Activated T-helper 2 cell treated with anti-CD3 and anti-CD28 coated beads, Interferon-gamma antibody, Interleukin-2, Interleukin-4, amounts not matched to agents 10 μg/mL and 5 μg/mL and 100 μg/mL, durations not matched to agents 14 hours and 24 hours and 36 hours (primary cell): ENCODE measurements at places on chromosomes 4 and X. TPM values are rescaled to one million over a fixed set of nuclear protein-coding genes. Genes with fewer than 3 reads are reported as not detected.
A peak's percentile ranks its signal among the peaks of the same experiment; 100 is the strongest.

Gene OTC
- not detected in 2 replicates for total RNA-seq

Gene GRIA2
- not detected in 2 replicates for total RNA-seq

Gene FHDC1
- 0.07 TPM in 2 replicates for total RNA-seq

GRCh38 chr4:19776021-19776459 lies 475.7 kb upstream of the SLIT2 start:
- DNase-seq: no peak

GRCh38 chrX:124226129-124226528 lies 106.3 kb upstream of the TEX13D start:
- no peak for DNase-seq

- DNase-seq: no peak
Measured at GRCh38 chrX:41051288-41051687, 34.0 kb upstream of the USP9X start.

GRCh38 chrX:115068896-115069295 lies 51.5 kb upstream of the IL13RA2 start:
- no peak for DNase-seq

DNA sequence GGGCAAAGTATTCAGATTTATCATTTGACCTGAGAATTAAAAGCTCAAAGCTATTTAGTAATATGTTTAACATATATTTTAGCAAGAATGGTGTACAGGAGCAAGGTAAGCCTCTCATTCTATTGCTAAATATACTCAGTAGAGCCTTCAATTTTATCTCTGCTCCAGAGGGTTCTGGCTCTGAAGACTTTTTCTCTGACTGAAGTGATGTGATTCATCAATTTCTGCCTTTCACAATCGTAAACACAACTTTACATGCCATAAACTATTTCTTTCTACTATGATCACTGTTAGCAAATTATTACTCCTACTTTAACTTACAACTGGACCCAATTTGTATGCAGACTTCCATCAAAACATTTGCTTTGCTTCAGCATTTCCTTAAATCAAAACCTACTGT lies 315.0 kb upstream of the NDST4 start:
- no peak for DNase-seq

DNA sequence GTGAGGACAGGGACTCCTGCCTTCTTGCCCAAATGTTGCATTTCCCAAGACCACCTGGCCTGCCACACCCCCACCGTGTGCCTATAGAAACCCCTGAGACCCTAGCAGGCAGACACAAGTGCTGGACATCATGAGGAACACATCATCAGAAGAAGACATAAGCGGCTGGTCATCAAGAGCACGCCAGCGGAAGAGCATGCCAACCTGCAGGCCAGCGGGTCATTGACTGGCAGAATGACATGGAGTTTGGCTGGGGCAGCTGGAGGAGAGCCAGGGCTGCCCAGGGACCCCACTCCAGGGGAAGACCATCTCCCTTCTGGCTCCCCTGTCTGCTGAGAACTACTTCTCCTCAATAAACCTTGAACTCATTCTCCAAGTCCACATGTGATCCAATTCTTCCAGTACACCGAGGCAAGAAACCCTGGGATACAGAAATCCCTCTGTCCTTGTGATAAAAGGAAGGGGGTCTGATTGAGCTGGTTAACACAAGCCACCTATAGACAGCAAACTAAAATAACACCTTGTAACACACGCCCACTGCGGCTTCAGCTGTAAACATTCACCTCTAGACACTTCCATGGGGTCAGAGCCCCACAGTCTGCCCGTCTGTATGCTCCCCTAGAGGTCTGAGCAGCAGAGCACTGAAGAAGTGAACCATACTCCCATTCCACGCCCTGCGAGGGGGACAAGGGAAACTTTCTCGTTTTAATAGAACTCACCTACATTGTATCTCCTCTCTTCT lies 164.8 kb upstream of the EMCN start:
- no peak for DNase-seq

DNA sequence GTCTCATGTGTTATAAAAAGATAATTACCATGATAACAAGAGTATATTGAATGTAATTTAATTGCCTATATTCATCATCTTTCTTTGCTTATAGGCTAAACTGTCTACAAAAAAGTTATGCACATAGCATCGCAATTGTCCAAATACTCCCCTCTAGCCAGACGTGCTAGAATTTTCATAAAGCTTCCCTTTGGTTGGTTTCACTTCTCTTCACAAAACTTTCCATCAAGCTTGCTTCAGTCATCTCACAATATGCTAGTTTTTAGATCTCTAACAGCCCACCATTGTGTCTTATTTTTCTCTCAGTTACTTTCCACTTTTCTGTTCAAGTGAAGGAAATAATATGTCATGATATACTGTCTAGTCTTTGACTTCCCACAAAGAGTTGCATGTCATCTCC lies 448.3 kb upstream of the SPANXN1 start:
- no peak for DNase-seq

DNA sequence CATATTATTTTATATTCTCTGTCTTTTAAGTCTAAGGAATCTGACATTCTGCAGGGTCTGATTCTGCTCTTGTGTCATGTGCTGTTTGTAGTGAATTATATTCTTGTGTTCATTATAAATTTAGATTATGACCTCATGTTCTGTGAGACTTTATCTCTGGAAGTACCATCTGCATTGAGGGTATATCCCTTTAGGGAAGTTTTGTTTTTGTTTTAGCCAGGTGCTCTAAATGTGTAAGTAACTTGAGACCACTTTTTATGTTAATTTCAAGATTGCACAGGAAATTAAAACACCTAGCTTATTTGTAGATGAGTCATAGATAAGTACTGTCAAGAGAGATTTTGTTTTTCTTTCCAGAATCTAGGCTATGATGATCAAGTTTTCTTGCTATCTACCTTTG lies 35.0 kb upstream of the DKK2 start:
- no peak for DNase-seq

DNA sequence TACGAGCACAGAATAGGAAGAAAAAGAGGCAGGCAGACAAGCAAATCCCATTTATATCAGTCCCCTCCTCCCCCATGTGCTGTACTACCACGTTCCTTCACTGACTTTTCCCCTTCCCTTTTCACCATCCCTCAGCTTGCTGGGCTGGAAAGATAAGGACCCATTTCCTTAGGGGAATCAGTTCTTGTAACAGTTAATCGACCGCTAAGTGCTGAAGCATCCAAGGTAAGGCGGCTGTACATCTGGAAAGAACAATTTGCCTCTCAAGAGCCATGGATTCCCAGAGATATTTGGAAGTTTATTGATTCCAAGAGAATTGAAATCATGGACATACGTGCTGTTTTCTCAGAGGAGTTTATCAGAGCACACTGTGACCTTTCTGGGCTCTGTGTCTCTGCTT lies 1688.0 kb downstream of the STIM2 start:
- DNase-seq: no peak

GRCh38 chrX:70262952-70263567 lies 3.1 kb upstream of the P2RY4 start:
- peak; percentile 9 for DNase-seq

- DNase-seq: no peak
Measured at GRCh38 chrX:10507876-10508275, 112.5 kb downstream of the MID1 start.

GRCh38 chrX:109351557-109351956 lies 130.3 kb downstream of the GUCY2F start:
- no peak for DNase-seq

- DNase-seq: no peak
Measured at GRCh38 chrX:137566746-137567679, 1.1 kb downstream of the ZIC3 start.

- DNase-seq: no peak
Measured at GRCh38 chr4:92100975-92101374, 202.8 kb upstream of the GRID2 start.

GRCh38 chr4:77631276-77631675 lies 25.7 kb downstream of the CXCL13 start:
- no peak for DNase-seq

- DNase-seq: no peak
Measured at GRCh38 chr4:69239557-69240168, 25.1 kb upstream of the UGT2B11 start.

GRCh38 chr4:40264995-40265909 lies 68.4 kb downstream of the RHOH start:
- no peak for DNase-seq

DNA sequence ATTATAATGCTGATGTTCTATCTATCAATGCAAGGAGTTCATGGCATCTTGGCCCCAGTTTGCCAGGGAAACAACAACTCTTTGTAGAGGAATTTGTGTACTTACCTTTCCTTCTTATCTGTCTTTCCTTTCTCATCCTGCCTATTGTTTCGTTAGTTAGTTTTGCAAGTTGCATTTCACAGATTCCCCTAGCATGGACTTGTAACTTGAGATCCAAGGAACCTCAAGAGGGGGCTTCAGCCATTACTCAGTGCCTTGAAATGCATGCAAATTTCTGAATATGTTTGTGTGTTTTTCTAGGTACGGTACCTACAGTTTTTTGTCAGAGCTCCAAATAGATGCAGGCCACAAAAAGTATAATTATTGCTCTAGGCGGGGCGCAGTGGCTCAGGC lies 203.6 kb downstream of the LDB2 start:
- DNase-seq: no peak

DNA sequence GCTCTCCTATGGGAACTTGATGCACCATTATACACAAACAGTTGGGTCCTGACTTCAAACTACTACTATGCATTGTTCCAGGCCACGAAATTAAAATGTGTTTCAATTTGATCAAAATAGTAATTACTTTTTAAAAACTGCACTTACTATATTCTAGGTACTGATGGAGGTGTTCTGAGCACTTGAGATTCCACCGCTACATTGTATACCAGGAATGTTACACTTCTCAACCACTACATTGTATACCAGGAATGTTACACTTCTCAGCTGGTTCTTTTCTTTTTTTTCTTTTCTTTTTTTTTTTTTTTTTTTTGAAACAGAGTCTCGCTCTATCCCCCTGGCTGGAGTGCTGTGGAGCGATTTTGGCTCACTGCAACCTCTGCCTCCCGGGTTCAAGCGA lies 77.9 kb downstream of the ELOVL6 start:
- no peak for DNase-seq

DNA sequence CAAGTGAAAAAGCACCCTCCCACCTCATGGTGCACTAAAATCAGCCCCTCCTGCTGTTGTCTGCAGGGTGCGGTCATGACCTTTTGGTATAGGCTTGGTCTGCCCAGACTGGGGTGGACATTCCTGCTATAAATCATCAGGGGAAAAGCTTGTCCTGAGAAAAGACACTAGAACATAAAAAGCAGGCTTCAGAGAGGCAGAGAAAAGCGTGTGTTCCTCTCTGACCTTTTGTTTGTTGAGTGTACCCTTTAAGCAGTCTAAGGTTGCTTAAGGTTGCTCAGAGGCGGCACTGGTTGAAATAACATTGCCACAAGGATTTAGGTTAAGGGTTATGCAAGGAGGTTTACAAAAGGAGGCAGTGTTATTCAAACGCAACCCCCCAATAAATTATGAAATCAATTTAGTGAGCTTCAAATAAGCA lies 43.5 kb downstream of the CCDC158 start:
- no peak for DNase-seq

DNA sequence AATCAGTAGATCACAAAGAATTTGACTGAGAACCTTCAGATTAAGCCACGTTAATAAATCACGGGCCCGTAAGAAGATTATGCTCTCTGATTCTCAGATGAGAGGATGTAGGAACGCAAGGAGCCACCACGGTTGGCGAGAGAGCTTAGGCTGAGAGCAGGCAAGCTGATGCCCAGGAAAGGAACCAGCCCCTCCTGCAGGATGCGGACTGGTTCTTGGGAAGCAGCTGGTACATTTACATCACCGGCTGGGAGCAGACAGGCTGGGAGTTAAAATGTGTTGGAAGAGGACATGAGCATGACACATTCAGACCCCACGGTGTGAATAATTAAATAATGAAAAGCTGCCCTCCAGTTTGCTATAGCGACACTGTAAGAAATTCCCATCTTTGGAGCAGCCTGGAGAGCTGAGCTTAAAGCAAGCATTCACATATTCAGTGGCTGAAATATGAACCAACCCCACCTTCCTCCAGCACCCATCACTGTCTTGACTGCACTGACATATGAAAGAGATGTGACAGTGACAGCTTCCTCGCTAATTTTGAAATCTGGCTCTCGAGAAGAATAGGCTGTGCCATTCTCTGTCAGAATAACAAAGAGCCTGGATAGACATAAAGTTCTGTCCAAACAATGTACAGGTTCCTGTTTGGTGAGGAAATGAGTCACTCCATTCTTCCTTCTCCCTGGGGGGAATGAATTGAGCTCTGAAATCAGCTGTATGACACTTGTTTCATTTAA lies 33.1 kb downstream of the LNX1 start:
- no peak for DNase-seq
